ENCODE measurements at places on chromosomes 7 and 10.

DNA sequence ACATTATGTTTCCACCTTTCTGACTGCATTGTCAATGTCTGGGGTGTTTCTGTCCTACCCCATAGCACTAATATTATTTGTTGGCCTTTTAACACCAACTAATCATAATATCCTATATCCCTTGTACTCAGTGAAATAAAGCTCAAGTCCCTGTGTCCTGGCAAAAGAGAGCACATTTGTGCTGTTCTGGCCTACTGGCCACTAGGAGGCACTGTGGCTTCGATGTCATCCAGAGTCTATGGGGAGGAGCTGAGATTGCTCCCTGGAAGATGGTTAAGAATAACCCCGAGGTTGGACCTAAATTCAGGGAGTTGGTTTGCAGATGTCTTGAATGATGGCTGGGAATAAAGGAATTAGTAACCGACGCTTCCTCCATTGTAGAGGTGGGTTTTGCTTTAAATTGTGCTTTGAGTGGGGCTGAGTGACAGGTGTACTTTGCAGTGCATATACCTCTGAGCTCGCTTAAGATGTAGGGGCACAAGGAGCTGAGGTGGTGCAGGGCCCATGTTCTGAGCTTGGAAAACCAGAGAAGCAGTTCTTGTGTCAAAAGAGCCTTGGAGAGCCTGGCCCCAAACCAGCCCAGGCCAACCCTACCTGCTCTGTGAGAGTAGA lies 191.2 kb upstream of the PRSS1 start:
- peak; percentile 17 for DNase-seq

DNA sequence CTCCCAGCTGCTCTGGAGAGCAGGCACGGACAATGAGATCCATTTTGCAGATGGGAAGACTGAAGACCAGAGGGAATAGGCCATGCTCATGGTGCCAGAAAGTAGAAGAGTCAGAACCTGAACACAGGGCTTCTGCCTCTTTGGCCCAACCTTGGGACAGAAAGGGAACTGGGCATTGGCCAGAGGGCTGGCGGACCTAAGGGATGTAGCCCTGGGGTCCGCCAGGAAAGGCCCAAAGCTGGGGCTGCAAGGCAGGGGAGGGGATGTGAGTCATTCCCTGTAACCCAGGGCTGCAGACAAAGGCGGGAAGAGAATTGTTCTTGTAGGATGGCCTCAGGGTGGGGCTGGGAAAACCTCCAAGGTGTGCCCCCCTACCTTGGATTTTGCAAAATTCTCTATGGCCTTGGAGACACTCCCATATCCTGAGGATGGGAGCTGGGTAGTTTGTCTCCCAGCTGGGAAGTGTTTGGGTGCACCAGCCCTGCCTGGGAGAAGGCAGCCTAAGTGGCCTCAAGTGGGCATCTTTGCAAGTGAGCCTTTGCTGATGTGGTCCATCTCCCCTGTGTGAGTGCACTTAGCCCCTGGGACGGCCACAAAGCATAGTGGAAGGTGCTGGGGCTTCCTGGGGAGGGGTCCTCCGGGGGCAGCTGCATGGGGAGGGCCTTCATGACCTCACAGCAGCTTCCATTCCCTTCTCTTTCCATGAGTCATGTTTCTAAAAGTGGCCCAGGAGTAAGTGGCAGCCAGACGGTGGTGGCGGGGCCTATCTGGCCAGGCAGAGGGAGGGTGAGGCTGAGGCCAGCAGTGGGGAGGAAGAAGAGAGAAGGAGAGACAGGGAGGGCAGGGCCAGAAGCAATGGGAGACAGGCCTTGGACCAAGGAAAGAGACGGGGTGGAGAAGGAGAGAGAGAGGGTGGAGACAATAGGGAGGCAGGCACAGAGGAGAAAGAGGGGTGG lies 9.2 kb downstream of the AQP1 start:
- DNase-seq = no peak

DNA sequence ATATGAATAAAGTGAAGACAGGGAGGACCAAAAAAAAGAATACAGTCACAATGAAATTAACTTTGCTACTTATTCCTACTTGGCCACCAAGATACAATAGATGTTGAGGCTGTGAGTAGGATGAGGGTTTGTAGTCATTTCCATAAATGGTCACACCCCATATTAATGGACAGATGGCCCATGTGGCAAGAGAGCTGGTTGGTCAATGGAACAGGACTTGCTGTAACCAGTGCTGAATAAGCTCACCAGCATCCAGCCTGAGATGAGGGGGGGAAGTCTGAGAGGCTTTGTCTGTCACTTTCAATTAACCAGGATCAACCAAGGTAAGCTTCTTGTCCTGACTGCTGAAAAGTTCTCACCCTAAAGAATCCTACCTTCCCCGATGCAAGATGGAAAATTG lies 130.4 kb upstream of the KCNMA1 start:
- no peak for DNase-seq

DNA sequence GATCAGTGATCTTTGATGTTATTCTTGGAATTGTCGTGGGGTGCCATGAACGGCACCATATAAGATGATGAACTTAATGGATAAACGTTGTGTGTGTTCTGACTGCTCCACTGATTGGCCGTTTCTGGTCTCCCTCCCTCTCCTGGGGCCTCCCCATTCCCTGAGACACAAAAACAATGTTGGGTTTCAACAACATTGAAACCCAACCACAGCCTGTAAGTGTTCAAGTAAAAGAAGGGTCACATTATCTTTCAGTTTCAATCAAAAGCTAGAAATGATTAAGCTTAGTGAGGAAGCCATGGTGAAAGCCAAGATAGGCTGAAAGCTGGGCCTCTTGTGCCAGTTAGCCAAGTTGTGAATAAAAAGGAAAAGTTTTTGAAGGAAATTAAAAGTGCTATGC lies 19.5 kb downstream of the EN2 start:
- no peak for DNase-seq

DNA sequence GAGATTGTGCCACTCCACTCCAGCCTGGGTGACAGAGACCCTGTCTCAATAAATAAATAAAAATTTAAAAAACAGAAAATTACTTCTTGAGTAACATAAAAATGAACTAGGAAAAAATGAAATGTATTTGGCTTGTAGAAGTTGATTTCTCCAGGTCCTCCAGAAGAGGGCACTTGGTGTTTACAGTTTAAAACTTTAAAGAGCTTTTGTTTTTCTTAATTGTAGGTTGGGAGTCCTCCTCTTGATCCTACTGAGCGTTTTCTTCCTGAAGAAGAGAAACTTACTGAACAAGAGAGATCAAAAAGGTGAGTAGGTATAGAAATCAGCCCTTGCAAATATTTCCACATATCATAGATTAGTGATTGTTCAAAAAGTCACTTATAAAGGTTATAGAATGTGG lies 16.2 kb downstream of the KIFBP start:
- DNase-seq = peak; percentile 22

DNA sequence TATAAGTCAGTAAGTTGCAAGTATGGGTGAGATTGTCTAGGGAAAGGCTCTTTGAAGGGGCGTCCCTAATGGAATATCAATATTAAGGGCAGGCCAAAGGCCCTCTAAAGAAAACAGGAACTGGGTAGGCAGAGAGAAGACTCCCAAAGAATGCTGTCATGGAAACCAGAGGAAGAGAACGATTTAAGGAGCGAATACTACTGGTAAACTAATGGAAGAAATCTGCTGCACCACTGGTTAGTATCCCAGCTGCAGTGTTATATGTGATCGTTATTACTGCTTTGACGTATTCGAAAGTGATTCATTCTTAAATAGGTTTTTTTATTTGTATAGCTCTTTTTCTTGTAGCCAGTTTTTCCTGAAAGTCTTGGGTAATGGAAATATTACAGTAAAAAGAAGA lies 1.3 kb downstream of the CASP2 start:
- DNase-seq = no peak

- DNase-seq = no peak
Observed at GRCh38 chr7:94190599-94191061, 186.5 kb upstream of the BET1 start.

GRCh38 chr7:69645683-69646082 lies 47.4 kb downstream of the AUTS2 start:
- DNase-seq = no peak

DNA sequence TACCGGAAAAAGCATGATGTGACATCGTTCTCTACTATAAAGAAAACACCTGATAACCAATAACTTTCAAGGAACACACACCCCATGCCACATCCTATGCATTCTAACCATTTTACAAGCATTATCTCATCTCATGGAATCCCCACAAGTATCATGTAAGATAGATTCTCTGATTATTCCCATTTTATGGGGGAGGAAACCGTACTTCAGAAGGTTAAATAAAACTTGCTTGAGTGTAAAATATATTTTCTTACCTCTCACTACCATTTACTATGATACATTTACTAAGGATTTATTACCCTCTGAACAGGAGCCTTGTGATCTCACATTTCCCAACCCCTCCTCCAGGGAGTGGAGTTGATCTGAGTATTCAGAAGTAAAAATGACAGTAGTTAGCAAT lies 522.7 kb downstream of the CNTNAP2 start:
- DNase-seq = no peak

GRCh38 chr7:137120690-137121089 lies 222.8 kb downstream of the PTN start:
- DNase-seq = no peak

- DNase-seq = no peak
Observed at GRCh38 chr10:63388421-63389031, 77.3 kb downstream of the JMJD1C start.

- no peak for DNase-seq
Observed at GRCh38 chr10:66747451-66747850, 178.4 kb upstream of the LRRTM3 start.

DNA sequence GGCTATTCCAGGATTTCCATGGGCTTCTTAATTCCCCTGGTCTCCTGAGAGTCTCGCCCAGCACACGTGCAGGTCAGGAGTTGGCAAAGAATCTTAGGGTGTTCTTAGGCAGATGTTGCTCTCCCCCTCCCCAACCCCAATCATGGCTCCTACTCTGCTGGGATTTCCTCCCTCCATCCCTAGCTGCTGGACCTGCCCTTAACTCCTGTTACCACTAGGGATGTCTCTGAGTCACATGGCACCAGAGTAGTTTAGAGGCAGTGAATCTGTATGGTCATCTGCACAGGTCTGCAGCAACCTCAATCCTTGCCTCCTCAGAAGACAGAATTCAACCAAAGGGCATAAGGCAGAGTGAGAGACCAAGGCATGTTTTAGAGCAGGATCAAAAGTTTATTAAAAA lies 51.8 kb upstream of the CHST3 start:
- no peak for DNase-seq

GRCh38 chr10:123521556-123521955 lies 144.6 kb upstream of the GPR26 start:
- DNase-seq = no peak

DNA sequence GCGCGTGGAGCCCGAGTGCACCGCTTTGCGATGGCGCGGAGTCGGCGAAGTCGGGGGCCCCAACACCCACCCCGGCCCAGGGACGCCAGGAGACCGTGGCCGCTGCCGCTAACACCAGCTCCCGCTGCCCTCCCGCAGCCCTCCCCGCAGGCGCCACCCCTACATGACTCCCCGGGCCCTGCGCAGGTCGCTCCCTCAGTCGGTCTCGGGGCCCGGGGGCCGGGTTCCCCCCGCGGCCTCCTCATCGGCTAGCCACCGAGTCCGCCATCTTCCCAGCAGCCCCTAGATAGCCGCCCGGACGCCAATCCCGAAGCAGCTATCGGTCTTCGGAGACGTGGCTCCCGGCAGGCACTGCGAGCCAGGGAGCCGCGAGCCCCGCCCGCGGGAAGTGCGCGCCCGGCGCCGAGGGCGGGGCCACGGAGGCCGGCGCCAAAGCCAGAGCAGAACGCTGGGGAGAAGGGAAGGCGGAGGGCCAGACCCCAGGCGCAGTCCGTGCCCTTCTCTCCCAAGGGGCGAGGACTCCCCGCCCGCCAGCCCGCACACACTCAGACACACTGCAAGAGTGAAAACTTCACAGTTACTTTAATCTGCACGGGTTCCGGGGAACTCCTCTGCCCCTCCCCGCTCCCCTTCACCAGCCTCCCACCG lies at the start of gene FASTK:
Gene FASTK (minus strand): TSS at position 288 of the 648 bp plus-strand sequence. CDS start 43 bp downstream, at position 245.
- peak; percentile 93 for DNase-seq

GRCh38 chr10:10911471-10911921 lies 106.2 kb upstream of the CELF2 start:
- DNase-seq = no peak

DNA sequence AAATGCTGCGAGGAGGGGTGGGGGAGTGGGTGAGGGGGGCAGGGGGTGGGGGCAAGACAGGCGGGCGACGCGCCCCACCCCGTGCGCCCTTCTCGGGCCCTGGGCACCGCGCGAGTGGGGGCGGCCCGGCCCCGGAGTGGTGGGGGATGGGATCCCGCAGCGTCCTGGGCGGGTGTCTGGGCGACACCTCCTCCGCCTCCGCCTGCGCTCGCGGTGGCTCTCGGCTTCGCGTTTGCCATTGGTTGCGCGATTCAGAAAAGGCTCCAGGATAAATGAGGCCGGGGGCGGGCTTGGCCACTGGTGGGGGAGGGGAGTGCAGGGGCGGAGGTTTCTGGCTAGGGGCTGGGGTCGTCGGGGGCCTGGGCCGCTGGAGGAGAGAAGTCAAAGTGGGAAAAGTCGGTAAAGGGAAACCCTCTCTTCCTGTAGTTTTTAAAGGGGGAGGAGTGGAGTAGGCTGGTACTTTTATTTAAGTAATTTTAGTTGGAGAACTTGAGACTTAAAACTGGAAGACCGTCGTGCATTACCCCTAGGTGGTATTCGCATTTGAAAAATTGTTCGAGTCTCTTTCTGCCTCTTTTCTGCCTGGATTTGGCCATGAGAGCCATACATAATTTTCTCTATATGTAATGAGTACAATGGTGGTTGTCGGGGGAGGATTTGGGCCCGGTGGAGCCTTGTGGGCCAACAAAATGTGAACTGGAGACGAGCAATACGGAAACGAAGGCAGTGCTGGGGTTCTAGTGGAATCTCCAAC lies 992 bp upstream of the IGF2BP3 start:
- peak; percentile 50 for DNase-seq

DNA sequence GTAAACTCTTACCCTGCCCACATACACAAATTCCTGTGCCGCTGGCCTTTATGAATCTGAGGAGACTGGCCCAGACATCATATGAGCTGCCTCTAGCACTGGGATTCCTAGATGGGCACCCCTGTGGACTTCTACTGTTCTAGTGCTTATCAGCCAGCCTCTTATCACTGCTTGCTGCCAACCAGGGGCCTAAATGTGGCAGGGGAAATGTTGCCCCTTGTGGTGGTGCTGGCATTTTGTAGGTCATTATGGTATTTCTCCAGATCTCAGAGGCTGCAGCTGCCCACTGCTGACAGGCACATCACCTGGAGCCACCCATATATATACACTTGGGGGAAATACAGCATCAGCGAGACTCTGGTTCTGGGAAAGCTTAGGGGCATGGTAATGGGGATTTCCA lies 5.4 kb downstream of the SFR1 start:
- no peak for DNase-seq

DNA sequence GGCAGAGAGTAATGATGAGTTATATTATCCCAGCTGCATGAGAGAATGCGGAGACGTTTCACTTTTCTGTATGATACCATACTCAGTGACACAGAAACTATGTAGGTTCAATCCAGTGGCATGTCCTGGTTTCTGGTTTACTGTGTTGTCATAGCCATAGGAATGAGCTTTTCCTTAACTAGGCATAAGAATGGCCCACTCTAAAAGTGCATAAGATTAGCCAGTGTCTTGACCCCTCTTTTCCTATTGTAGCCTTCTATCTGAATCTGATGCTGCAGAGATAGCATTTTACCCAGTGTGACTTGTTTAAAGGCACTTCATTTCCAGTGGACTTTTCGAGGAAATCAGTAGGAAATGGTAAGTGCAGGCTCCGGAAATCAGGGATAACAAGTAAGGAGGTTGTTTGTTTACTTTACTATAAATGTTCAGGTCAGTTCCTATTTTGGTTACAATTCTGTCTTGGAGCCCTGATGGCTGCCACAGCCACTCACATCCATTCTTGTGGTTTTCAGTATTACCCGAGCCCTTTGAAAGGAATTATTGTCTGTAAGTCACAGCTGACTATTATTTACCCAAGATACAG lies 70.5 kb downstream of the SEMA3A start:
- no peak for DNase-seq

Data from G401 (cell line).